ENCODE measurements at places on chromosomes 6 and 20. TPM values are rescaled to one million over a fixed set of nuclear protein-coding genes. Genes with fewer than 3 reads are reported as not detected.

PAQR8 gene
- 2.1 TPM for total RNA-seq

TRDN gene
- not detected for total RNA-seq

RPS18 gene
- 3,065 TPM for total RNA-seq

FAXC gene
- total RNA-seq: 5.9 TPM

NT5E gene
- total RNA-seq: 0.47 TPM

SIRPB2 gene
- total RNA-seq: not detected
